Central memory CD4-positive, alpha-beta T cell (primary cell): ENCODE measurements at places on chromosomes 2 and 18.

- DNase-seq, result no peak
Observed at GRCh38 chr2:162457490-162457889, 113.6 kb downstream of the GCA start.

GRCh38 chr18:2974731-2975130, 38.2 kb downstream of the LPIN2 start:
- DNase-seq, result no peak

DNA sequence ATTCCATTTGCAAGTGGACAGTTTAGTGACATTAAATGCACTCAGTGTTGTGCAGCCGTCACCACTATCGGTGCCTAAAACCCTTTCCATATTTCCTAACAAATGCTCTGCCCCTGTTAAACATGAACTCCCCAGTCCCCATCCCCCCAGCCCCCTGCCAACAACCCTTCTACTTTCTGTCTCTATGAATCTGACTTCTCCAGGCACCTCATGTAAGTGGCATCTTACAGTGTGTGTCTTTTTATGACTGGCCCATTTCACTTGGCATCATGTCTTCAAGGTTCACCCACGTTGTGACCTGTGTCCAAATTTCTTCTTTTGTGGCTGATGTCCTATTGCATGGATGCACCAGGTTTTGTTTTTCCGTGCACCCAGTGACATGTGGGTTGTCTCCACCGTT, 140.9 kb upstream of the GPC1 start:
- no peak for DNase-seq

DNA sequence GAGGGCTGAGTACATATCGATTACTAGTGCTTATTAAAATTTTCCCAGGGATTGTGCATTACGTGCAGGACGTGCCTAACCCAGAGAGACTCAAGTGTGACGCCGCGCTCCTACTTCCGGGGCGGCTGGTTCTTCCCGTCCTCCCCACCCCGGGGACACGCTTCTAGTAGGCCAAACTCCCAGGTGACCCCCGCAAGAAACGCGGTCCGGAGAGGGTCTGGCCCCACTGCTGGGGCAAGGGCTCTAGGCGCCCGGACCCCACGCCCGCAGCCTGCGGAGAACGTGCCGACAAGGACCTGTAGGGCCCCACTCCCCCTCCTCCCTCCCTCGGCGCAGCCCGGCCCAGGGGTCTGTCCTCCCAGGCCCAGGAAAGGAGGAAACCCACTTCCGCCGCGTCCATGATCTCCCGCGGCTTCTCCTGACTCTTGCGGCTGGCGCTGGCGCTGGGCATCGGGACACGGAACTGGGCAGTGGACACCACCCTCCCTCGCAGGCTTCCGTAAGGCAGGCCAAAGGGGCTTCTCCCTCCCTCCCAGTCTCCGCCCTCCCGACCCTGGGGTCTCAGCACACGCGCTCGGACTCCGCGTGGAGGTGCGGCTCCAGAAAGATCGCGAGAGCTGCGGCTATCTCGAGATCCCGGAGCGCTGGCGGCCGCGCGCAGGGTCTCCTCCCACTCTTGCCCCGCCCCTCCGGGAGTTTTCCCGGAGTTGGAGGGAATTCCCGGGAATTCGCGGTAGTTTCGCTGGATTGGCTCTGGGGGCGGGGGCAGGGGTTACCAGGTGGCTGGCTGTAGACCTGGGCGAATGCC, at the start of gene DARS1:
TSS of gene DARS1 (minus strand) at position 609 of the 808 bp plus-strand sequence. CDS start at position 451, 158 bp downstream.
- DNase-seq, result peak; percentile 72

GRCh38 chr2:37375741-37376288, 31.4 kb downstream of the QPCT start:
- no peak for DNase-seq

DNA sequence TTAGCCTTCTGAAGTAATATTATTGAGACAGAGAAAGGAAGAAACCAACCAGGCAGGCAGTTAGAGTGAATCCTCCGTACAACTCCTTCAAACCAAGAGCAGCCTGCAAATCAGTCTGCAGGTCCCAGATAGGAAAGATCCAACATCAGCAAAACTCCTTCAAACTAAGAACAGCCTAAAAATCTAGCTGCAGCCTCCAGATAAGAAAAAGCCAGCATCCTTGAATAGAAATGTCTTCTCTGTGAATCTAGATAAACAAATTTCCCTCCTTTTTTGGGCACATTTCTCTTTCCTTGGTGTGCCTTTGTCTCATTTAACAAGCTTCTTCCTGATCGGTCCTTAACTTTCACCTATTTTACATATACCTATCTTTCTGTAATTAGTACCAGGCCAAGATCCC, 1004.6 kb upstream of the TMEFF2 start:
- DNase-seq, result no peak

DNA sequence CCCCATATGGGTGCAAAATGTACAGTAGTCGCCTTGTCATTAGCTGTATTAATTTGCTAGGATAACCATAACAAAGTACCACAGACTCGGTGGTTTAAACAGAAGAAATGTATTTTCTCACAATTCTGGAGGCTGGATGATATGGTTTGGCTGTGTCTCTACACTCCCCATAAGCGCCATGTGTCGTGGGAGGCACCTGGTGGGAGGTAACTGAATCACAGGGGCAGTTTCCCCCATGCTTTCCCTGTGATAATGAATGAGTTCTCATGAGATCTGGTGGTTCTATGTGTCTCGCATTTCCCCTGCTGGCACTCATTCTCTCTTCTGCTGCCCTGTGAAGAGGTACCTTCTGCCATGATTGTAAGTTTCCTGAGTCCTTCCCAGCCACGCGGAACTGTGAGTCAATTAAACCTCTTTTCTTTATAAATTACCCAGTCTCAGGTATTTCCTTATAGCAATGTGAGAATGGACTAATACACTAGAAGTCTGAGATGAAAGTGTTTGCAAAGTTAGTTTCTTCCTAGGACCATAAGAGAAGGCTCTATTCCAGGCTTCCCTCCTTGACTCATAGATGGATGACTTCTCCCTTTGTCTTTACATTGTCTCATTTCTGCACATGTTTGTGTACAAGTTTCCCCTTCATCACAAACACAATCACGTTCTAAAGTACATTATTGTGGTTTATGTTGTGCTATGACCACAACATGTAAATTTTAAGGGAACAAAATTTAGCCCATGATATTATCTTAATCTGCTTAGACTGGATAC, 1442.6 kb downstream of the SUCLG1 start:
- DNase-seq, result no peak

DNA sequence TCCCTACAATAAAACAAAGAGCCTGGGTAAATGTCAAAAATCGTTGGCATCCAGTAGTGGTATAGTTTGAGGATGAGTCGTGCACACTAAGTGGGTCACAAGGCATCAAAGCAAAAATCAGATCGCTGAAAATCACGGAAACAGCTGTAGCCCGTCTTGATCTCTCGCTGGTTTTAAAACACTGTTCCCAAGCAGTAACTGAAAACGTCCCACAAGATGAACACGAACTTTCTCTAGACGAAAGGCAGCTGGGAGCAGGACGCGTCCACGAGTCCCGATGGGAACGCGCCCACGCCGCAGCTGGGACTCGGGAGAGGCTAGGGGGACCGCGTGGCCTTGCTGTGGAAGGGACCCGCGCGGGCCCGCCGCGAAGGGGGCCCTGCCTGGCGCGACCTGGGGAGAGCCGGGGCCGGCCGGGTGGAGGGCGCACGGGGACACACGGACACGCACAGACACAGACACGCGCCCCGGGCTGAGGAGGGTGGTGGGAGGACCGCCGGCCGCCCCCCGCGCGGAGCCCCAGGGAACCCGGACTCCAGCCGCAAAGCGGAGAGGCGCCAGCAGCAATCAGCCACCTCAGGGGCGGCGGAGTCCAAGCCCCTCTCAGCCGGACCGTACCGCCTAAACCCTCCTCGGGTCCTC, 651 bp downstream of the STK17B start:
- DNase-seq, result peak; percentile 69

DNA sequence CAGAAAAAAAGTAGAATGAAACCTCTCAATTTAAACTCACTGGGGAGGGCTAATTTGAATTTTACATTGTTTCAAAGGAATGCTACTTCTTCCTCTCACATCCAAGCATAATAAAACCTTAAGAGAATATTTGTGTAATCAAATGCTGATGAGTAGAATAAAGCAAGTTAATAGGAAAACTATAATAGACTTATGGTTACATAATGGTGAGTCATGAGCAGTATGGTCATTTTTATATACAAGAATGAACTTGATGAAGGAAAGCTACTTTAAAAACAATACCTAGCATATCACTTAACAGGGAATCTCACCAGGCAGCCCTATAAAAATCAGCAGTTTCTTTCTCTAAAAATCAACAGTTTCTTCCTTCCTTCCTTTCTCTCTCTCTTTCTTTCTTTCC, 80.3 kb downstream of the VSNL1 start:
- DNase-seq, result no peak

- no peak for DNase-seq
Observed at GRCh38 chr2:128487650-128488387, 169.2 kb upstream of the HS6ST1 start.

DNA sequence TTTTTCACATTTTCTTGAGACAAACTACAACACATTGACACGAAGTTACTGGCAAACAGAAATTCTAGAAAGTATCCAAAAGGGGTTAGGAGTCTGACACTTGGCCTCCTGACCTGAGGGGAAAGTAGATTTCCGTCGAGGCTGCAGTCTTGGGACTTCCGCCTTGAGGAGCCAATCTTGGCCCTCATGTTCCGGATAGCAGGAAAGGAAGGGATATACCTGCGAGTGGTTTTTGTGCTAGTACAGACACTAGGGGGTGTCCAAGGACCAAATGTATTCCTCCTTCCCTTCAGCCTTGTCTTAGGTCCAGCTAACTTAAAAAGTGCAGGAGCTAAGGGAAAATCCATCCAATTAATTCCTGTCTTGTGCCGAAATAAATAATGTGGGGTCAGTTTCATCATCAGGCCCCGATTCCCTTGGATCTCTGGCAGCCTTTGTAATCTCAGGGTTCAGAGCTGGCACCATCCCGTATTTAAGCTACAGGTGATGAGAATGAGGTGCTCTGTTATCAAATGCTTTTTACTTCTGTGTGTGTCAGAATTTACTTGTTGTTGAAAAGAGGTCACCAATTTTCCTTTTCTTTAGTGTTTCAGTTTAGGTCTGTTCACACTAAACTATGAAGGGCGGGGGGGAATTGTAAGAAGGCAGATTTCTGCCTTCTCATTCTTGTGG, 330.2 kb upstream of the FANCL start:
- DNase-seq, result no peak

DNA sequence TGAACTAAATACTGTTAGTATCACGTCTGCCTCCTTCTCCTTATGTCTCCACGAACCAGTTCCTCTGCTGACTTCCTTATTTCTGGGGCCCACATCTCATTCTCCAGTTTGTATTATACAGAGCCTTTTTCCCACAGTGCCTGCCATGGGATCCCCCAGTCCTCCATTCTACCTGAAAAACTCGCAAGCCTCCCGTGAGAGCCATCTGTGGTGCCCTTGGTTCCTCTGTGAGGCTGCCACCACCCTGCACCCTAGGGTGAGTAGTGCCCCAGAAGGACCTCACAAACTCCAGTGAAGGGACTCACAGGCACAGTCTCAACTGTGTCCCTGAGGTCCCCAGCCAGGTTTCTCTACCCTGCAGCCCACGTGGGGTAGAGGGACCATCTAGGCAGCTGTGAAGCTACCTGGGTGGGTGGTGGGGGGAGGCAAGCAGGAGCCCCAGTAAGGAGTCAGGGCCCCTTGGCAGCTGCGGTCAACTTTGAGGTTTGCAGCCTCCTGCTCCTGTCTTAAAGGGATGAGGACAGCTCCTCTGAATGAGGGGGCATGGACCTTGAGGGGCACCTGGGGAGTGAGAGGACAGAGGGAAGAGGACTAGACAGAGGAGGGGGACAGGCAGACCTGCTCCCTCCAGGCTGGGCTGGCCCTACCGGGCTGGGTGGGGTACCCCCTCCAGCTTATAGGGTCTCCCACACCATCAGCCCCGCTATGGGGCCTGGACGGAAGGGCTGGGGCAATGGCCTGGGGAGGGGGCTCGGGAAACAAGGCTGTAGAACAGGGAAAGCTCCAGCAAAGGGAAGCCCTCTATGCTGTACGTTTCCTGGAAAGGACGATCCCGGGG, 1.0 kb downstream of the PSTPIP2 start:
- DNase-seq, result no peak

DNA sequence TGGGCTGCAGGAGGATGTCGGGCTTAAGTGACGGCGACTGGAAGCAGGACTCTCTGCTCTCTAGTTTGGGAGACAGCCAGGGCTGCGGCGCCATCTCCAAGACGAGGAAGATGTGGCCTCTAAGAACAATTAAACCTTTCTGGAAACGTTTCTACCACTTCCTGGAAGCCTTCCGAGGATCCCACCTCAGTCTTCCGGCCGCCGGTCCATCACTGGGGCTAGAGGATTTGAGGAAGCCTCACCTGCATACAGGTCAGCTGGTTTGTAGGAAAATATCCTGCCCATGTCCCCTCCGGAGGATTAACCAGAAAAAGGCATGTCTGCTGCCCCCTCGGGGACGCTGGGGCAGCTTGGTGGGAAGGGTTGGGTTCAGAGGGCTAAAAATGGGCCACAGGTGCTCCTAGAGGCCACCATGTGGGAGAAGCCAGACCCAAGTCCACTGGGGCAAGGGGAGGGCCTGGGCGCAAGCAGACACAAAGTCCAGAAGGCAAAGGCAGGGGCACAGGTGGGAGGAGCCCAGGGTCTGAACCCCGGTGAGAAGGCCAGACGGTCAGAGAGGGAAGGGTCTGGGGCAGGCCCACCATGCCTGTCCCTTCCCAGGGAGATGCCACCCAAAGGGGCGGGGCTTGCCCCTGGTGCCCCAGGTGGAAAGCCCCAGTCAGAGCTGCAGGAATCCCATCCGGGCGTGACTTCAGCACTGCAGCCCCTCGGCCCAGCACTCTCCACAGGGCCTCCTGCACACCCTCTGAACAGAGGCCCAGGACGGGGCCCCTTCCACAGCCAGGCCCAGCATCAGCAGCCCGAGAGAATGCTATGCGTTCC, 82.2 kb upstream of the ID2 start:
- no peak for DNase-seq

- peak; percentile 36 for DNase-seq
Observed at GRCh38 chr2:236546561-236547002, 23.0 kb upstream of the ACKR3 start.

- no peak for DNase-seq
Observed at GRCh38 chr2:85736456-85737355, 17.1 kb upstream of the ATOH8 start.

DNA sequence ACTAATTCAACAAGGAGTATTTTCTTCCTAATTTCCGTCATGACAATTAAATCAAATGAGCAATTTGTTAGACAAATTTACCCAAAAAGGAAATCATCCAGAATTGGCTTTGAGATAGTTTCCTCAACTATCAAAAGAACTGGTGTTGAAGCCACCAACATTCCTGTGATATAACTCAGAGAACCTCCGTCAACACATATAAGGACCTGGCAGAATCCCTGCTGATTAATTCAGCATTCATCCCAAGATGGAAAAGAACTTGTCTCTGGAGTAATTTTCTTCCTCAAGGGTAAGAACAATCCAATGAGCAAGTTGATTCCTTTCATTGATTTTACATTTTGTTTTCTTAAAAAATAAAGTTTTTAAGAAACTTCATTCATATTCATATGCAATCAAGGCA, 62.0 kb downstream of the MBD2 start:
- DNase-seq, result no peak
